Endothelial cell of coronary artery (primary cell): ENCODE measurements at places on chromosomes 2 and 18. TPM values are rescaled to one million over a fixed set of nuclear protein-coding genes. Genes with fewer than 3 reads are reported as not detected.

The SIX2 gene
- total RNA-seq, result under 0.01 and 4.4 TPM in 2 replicates

The TMEM247 gene
- not detected in 2 replicates for total RNA-seq

The CFAP65 gene
- total RNA-seq, result under 0.01 TPM in 1 of 2 replicates, not detected in the other

The CMPK2 gene
- 1.1 and 1.5 TPM in 2 replicates for total RNA-seq

The HRH4 gene
- total RNA-seq, result not detected in 2 replicates

The ALKAL2 gene
- total RNA-seq, result not detected in 2 replicates

The METTL21A gene
- 7.0 and 14.5 TPM in 2 replicates for total RNA-seq

The CPS1 gene
- 3.9 and 7.2 TPM in 2 replicates for total RNA-seq

The ANKRD62 gene
- total RNA-seq, result not detected in 2 replicates

The TGFA gene
- total RNA-seq, result 0.09 and 0.38 TPM in 2 replicates

The UNC80 gene
- under 0.01 TPM in 1 of 2 replicates, not detected in the other for total RNA-seq

The ESPNL gene
- total RNA-seq, result 0.09 TPM in 1 of 2 replicates, not detected in the other

The GYPC gene
- total RNA-seq, result 5.1 and 5.8 TPM in 2 replicates

The STARD7 gene
- 148 and 170 TPM in 2 replicates for total RNA-seq

The HNRNPLL gene
- 36.9 and 40.9 TPM in 2 replicates for total RNA-seq

The FMNL2 gene
- 36.0 and 40.3 TPM in 2 replicates for total RNA-seq

The SLC4A3 gene
- total RNA-seq, result 0.27 and 0.38 TPM in 2 replicates

The NCOA1 gene
- 6.8 and 8.0 TPM in 2 replicates for total RNA-seq

The IL36B gene
- not detected in 2 replicates for total RNA-seq

The VAMP8 gene
- total RNA-seq, result 16.8 and 20.4 TPM in 2 replicates

The UGT1A8 gene
- not detected in 2 replicates for total RNA-seq

The TBR1 gene
- total RNA-seq, result under 0.01 TPM in 2 replicates

The ASB18 gene
- not detected in 2 replicates for total RNA-seq

The TMEM18 gene
- 12.9 and 13.5 TPM in 2 replicates for total RNA-seq

The KCNE4 gene
- total RNA-seq, result 1.1 TPM in 1 of 2 replicates, not detected in the other

The RAMP1 gene
- 0.19 TPM in 1 of 2 replicates, not detected in the other for total RNA-seq

The LIMS2 gene
- total RNA-seq, result 9.4 and 22.1 TPM in 2 replicates

The PLA2R1 gene
- 13.7 and 20.0 TPM in 2 replicates for total RNA-seq

The DUSP19 gene
- total RNA-seq, result 1.6 and 3.3 TPM in 2 replicates

The C2orf78 gene
- total RNA-seq, result not detected in 2 replicates

The FAM161A gene
- total RNA-seq, result 1.4 and 2.1 TPM in 2 replicates

The VWC2L gene
- not detected in 2 replicates for total RNA-seq

The FIGN gene
- total RNA-seq, result 0.94 and 1.3 TPM in 2 replicates

The NEURL3 gene
- total RNA-seq, result not detected in 2 replicates

The CLHC1 gene
- 5.2 and 11.3 TPM in 2 replicates for total RNA-seq

The SLC9A2 gene
- under 0.01 TPM in 2 replicates for total RNA-seq

The PLCD4 gene
- total RNA-seq, result 0.85 and 1.6 TPM in 2 replicates

The SFTPB gene
- total RNA-seq, result not detected in 2 replicates

The ASXL3 gene
- total RNA-seq, result 0.18 TPM in 1 of 2 replicates, not detected in the other

The GPR45 gene
- not detected in 2 replicates for total RNA-seq

The RUFY4 gene
- total RNA-seq, result not detected in 2 replicates

The LRPPRC gene
- total RNA-seq, result 58.7 and 62.4 TPM in 2 replicates
